ENCODE measurements at places on chromosomes 2 and 18. TPM values are rescaled to one million over a fixed set of nuclear protein-coding genes. Genes with fewer than 3 reads are reported as not detected.

The EFHD1 gene
- total RNA-seq = 4.2 TPM

The CPLX4 gene
- total RNA-seq = not detected

The VWC2L gene
- total RNA-seq = not detected

The SPP2 gene
- total RNA-seq = not detected

The PRSS56 gene
- not detected for total RNA-seq

The PPP4R3B gene
- 24.2 TPM for total RNA-seq

The AGXT gene
- total RNA-seq = not detected

The MAPK4 gene
- total RNA-seq = not detected

The PAX8 gene
- not detected for total RNA-seq

The CARF gene
- total RNA-seq = 4.4 TPM

The NEU4 gene
- not detected for total RNA-seq

DNA sequence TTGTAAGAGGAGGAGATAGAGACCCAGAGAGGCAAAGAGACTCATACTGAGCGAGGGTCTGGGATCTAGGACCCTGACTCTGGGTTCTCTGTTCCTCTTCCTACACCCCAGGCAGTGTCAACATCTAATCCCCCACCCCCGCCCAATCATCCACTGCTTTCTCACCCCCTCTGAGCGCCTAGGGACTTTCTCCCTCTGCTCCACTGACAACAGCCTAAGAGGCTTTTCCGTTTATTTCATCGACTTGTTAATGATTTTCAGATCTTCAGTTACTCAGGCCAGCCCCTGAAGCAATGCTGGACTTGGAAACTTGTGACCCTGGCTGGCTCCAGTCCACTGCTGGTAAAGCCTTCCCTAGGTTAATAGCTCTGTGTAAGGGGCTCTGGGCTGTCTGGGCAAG is 65.1 kb downstream of the TFCP2L1 start:
- no peak for DNase-seq

DNA sequence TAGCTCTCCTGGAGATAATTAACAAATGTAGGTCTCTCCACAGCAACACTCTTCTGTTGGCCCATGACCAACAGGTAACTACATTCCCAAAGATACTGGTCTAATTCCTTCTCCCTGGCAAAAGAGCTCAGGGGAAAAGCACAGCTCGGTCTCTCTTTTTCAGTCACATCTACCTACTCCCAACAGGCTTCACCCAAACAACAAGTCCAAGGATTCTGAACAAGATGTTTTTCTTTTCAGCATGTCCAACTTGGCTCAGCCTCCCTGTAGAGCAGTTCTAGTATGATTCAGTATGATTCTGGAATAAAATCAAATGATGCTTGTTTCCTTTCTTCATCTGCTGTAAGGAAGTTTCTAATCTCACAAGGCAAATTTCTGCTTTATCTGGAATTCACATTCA is 1704.8 kb upstream of the PIK3C3 start:
- peak; percentile 74 for DNase-seq

DNA sequence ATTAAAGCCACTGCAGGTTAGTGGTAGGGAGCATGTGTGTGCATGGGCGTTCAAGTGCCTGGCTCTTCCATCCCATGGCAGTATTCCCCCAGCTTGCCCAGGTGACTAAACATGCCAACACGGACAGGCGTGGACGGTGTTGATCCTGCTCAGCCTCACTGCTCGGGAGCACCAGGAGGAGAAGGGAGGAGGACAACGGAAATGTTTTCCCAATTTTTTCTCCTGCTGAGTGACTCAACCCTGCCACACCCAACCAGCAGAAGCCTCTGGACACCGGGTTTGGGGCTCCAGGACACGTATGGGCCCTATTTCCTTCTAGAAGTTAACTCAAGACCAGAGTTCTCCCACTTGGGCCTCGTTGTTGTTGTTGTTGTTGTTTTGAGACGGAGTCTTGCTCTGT is 139.1 kb downstream of the CYP26B1 start:
- no peak for DNase-seq

GRCh38 chr18:73639788-73640187 is 507.8 kb downstream of the FBXO15 start:
- DNase-seq = no peak

DNA sequence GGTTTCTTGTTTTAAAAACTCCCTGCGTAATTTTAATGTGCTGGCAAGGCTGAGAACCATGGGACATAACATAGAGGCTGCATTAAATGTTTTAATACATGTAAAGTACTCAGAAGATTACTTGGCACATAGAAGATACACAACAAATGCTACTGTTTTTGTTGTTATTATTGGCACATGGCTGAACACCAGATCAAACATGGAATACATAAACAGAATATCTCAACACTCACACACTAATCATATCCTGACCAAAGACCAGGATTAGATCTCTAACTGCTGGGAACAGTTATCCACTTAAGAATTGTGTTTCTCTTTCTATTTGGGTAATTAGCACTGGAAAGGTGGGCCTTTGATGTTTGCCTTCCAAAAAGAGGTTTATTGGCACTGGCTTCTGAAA is 69.3 kb downstream of the KCNE4 start:
- no peak for DNase-seq

- DNase-seq = no peak
Measured at GRCh38 chr2:174312581-174313234, 22.0 kb upstream of the SP9 start.

- DNase-seq = no peak
Measured at GRCh38 chr2:211270257-211270656, 713.9 kb downstream of the CPS1 start.

GRCh38 chr18:55186588-55186987 is 227.3 kb upstream of the CCDC68 start:
- no peak for DNase-seq

DNA sequence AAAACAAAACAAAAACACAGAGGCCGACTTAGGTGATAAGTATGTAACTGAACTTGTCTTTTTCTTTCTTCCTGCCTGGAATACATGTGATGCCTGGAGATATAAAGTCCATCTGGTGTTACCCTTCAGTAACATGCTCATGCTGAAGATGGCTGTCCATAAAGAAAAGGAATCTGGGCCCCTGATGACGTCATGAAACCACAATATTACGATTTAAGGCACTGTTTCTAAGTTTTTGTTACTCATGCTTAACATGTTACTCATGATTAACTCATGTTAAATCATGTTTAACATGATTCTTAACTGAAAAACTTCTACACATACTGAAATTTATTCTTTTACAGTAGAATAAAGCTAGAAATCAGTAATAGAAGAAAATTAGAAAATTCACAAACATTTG is 49.0 kb downstream of the STRADB start:
- DNase-seq = no peak

- DNase-seq = no peak
Measured at GRCh38 chr18:13353084-13353823, 134.7 kb downstream of the LDLRAD4 start.

GRCh38 chr2:141311430-141311829 is 819.4 kb downstream of the LRP1B start:
- DNase-seq = no peak

- peak; percentile 12 for DNase-seq
Measured at GRCh38 chr18:50194631-50195532, at the start of gene MYO5B. Gene MYO5B (minus strand): TSS chr18:50195147. CDS start chr18:50194793, 354 bp downstream.

DNA sequence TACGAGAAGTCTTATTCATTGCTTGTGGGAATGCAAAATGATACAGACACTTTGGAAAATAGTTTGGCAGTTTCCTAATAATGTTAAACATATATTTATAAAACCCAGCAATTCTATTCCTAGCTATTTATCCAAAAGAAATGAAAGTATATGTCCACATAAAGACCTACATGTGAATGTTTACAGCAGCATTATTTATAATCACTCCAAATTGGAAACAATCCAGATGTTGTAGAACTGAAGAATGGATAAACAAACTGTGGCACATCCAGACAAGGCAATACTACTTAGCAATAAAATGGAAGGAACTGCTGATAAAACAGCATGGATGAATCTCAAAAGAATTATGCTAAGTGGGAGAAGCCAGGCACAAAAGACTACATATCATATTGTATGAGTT is 19.3 kb downstream of the MRPL33 start:
- no peak for DNase-seq

DNA sequence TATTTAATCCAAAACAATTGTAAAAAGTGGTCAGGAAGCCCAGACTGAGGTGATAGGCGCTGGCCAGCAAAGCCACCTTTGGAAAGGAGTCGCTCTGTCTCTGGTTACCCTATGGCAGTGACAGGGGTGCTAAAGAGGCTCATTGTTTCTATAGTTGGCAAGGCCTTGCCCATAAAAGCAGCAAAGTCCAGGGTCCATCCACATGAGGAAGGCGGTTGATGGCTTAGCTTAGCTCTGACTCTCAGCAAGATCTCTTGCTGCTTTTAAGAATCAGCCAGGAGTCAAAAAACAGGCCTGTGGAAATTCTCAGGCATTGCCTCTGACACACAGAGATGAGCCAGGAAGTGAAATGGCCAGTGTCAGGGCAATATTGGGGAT is 57.8 kb upstream of the CYP26B1 start:
- DNase-seq = no peak

DNA sequence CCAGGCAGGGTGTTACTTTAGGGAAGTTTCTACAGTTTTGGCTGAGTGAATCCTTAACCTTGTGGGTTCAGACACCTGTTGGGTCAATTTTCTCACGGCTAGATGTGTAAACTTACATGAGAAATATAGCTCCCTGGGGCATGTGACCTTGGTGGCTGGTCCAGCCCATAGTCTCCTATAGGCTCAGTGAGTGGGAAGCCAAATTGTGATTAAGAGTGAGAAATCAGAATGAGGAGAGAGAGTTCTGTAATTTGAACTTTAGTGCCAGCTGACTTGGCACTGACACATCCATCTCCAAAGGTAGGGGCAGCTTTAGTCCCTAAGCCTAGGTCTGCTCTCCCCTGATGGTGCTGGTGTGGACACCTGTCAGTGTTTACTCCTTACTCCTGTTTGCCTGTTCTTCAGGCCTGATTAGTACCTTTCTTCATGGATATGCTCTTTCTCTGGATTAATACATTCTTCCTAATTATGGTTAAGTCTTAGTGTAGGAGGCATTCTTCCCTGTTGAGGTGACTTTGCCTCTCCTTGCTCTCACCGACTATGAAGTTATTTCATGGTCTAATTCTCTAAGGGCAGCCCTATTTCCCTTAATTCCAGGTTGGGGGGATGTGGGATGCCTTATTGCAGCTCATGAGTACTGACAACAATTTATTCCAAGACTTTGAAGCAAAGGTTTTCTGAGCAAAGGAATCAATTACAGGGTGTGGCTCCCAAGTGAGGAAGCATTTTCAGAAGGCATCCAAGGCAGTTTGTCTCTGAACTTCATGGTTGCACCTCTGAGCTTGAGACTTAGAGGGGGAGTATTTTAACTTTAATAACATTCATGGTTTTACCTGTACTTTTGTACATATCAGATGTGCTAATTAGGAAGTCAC is 177.3 kb downstream of the DYSF start:
- DNase-seq = no peak

- no peak for DNase-seq
Measured at GRCh38 chr2:173086518-173087213, 11.0 kb downstream of the MAP3K20 start.

GRCh38 chr2:173720306-173720705 is 244.9 kb downstream of the SP3 start:
- DNase-seq = no peak

GRCh38 chr2:20148923-20149702 is 75.8 kb downstream of the SDC1 start:
- DNase-seq = peak; percentile 46

GRCh38 chr18:30992231-30992630 is 50.3 kb downstream of the DSC3 start:
- DNase-seq = no peak
